RWPE2 (cell line): ENCODE measurements at places on chromosomes 1 and 21.

- DNase-seq: no peak
These were observed 243.8 kb upstream of the RAB4A start for GRCh38 chr1:229027158-229027557.

GRCh38 chr1:205074084-205074483, 10.2 kb downstream of the TMEM81 start:
- no peak for DNase-seq

DNA sequence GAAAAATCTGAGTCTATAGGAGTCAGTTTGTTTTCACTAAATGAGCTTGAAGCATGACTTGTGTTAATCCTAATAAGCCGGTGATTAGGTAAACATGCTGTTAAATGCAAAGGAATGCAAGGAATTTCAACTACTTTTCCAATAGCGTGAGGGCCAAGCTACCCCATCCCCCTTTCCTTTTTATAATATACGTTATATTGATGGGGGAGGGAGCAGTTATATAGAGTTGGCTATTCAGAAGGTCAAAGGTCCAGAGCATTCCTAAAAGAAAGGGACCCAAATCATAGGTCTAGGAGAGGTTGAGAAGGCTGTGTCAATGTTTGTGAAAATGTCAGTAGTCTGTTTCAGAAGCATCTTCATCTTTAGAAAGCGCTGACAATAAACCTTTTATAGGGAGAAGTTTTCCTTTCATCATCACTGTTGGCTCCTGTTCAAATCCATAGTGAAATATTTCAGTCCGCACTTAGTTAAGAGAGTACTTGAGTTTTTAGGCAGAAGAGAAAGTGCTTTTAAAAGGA, 3.8 kb downstream of the CCN1 start:
- DNase-seq: no peak

GRCh38 chr1:164498792-164499191, 60.2 kb upstream of the PBX1 start:
- no peak for DNase-seq

DNA sequence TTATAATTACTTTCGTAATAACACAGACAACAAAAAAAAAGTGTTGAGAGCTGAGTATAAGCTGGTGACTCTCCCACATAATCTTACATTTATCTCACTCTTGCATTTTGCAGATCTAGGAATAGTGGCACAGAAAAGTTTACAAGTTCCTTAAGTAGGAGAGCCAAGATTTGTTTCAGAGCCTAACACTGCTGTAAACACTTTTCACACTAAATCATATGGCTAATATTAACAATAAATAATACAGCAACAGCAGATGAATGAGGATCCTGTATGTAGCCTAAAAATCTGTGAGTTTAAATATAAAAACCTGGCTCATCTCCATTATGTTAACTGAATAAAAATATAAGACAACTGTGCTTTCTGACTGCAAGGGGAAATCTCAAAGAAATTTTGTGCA, 846.5 kb upstream of the ADAMTS5 start:
- no peak for DNase-seq

GRCh38 chr1:215569986-215570824, 3.1 kb downstream of the KCTD3 start:
- DNase-seq: no peak

GRCh38 chr1:205580140-205580922, 51.5 kb downstream of the ELK4 start:
- peak; percentile 39 for DNase-seq

DNA sequence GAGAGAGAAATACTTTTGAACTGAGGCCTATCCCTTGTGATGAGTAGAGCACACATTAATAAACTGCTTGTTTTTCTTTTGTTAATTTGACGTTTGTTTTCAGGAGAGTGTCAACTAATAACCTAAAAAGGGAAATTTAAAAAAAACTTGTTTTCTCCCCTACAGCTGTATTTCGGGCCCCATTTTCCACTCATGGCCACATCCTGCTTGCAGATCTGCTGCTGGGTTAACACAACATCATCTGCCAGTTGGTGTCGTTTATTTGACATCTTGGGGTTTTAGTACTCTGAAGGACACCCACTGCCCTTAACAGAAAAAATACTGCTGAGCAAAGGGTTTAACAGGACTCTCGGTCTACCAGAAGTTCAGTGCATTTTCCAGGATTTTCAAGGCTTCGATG, 848 bp upstream of the PYHIN1 start:
- no peak for DNase-seq

GRCh38 chr1:17575797-17576518, 36.5 kb downstream of the ARHGEF10L start:
- no peak for DNase-seq
